ENCODE measurements at places on chromosomes 3 and 15.

GRCh38 chr3:142802891-142803290 is 79.1 kb downstream of the TRPC1 start:
- no peak for DNase-seq

GRCh38 chr3:19931180-19931692 is 2.8 kb downstream of the EFHB start:
- no peak for DNase-seq

GRCh38 chr3:69888040-69888942 is 111.2 kb upstream of the SAMMSON start:
- no peak for DNase-seq

- no peak for DNase-seq
Measured at GRCh38 chr3:43997788-43998369, 243.8 kb upstream of the TOPAZ1 start.

DNA sequence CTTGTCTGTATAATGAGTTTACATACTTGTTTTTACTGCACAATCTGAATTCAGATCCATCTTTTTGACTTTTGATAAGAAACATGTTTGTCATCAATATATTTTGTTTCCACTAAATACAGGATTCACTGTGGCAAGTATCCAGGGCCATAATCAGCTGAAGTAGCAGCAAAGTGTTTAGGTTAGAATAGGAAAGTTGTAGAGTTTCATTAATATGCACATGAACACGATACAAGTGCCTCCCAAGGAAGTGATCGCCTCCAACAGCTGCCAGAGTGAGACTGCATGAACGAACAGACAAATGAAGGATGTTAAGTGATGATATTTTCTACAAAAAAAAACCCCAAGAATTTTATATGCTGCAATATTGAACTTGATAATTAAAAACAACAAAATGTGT is 204.3 kb downstream of the TBL1XR1 start:
- DNase-seq = no peak

GRCh38 chr15:65930134-65930533 is 60.8 kb downstream of the RAB11A start:
- DNase-seq = no peak

DNA sequence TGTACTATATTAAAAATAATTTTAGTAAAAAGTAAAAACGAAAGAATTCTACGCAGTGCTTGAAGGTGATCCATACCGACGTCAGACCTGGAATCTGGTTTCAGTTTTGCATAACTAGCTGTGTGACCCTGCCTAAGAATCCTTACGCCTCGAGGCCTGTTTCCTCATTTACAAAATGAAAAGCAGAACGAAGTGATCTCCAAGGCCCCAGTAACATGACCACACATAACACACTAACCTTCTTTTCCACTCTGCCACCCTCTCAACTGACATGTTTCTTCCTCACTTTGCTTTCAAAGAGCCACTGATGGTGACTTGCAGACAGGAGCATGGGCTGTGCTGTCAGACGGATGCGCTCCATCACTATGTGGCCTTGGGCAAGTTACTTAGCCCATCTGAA is 4.8 kb downstream of the MESD start:
- no peak for DNase-seq

DNA sequence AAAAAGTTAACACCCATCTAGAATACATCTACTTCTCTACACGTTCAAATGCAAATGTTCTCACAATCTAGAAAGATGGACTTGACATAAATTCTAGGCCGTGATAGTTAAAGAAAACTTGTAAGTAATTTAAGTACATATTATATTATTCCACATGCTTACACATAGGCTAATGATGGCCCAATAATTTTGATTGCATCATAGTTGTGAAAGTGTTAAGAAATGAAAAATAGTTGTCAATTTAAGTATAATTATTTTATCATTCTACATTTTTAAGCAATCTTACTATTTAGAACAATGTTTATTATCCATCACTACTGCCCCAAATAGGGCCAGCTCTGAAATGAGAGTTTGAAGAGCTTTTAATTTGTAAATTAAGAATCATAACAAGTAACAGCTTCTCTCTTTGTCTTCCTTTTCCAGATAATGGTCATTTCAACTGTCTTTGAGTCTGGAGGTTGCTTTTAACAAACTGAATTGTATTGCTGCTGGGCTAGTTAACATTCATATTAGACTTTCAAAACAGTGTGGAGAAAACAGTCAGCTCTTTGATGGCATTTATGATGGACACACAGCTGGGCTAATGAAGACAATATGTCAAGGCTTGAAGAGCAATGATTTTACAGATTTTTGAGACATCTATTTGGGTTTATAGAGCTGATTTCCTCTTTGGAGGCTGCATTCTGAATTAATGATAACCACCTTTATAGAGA is 246.1 kb upstream of the KCNH8 start:
- DNase-seq = no peak

DNA sequence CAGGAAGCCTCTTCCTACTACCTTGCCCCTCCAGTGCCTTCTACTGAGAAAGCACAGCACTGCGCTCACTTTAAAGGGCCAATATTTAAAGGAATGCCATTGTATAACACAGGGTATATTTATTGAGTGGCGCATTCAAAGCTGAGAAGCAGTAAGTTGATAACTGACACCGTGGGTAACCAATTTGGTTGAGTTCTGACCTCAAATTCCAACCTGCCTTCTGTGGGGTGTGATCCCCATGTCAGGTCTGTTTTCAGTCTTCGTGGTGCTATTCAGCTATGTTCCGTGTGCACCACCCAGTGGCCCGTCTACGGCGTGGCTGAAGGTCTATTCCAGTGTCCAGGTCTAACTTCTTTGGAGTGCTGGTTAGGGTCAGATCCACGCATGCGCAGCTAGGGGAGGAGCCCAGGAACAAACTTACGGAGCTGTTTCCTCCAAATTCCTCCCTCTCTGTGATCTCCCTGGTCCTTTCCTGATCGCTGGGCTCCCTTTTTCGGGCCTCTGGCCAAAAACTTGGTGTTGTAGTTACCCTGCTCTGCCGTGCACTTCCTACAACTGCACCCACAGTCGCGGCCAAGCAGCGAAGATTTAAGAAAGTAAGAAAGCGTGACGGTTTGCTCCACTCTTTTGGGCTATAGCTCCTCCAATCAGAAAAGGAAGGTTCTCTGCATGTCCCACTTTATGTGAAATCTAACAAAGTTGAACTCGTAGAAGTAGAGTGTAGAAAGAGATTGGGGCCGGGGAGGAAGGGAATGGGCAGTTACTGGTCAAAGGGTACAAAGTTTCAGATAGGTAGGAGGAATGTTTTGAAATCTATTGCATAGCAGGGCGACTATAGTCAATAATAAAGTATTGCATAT is 7.7 kb downstream of the LRRC2 start:
- peak; percentile 62 for DNase-seq

DNA sequence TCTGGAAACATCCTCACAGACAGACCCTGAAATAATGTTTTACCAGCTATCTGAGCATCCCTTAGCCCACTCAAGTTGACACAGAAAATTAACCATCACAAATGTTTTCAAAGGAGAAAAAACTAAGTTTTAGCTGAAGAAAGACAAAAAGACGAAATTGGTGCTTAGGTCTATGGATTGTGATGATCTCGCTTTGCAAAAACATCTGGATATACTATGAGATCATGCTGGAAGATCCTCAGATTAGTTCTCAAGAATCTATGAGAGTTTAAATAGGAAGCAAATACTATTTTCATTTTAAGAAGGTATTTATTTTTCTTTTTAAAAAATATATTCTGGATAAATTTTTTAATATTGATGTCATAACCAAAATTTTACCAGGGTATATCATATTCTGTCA is 42.6 kb upstream of the MBNL1 start:
- no peak for DNase-seq

DNA sequence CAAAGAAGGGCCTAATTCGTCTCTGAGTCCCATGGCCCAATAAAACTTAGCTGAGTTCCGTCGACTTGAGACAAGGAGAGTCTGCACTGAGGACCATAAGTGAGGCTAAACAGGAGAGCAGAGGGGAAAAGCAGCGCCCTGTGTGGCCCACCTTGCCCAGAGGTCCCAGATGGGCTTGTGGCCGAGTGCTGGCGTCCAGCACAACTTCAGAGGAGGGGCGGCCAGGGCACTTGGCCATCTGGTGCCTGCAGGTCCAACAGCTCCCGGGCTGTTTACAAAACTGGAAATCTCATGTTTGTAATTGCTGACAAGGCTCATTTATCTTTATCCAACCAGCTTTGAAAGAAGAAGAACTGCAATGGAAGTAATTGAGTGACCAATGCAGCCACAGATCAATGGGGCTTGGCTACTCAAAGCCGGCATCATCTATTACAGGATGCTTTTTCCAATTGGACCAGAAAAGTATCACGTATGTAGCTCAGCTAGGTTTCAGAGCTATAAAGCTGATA is 306.3 kb downstream of the OCA2 start:
- no peak for DNase-seq

- no peak for DNase-seq
Measured at GRCh38 chr3:71401695-71402231, 181.8 kb downstream of the FOXP1 start.

DNA sequence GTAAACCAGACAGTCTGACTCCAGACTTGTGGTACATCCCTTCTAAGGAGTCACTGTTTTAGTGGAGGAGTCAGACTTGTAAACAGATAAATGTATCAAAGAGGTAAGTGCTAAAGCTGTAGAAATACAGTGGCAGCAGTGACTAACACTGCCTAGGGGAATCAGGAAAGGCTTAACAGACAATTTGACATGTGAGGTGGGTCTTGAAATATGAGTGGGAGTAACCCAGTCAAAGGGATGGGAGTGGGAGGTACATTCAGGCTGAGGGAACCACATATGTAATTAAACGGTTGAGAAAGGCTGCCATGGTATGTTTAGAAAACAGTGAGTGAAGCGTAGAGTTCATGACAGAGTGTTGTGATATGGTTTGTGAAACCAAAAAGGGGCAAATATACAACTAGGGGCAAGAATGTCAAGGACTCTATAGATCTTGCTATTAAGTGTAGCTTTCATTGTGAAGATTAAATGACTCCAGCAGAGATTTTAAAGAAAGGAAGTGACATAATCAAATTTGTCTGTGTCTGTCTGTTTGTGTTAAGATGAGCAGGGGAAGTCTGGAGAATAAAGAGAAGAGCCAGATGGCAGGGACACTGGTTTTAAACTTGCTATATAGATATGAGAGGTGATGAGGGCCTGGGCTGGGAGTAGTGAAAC is 11.2 kb upstream of the ALCAM start:
- no peak for DNase-seq

- DNase-seq = no peak
Measured at GRCh38 chr15:101600035-101600434, 52.1 kb downstream of the TM2D3 start.

- no peak for DNase-seq
Measured at GRCh38 chr3:186570941-186571643, 572 bp downstream of the DNAJB11 start.

DNA sequence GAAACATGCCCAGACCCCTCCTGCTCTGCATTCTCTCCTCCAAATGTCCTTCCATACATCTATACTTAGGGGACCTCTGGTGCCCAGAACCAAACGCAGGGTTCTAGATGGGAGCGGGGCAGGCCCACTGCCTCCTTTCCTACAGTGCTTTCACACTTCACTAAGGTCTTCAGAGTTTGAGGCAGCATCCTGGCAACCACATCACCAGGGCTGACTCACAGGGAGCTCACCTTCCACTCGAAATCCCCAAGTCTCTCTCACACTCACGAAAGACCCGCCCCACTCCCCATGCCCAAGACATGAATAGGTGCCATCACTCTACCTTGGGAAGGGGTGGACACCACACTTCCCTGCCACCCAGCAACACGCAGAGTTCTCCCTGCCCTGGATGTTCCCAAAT is 18.9 kb downstream of the HOMER2 start:
- DNase-seq = no peak

- DNase-seq = no peak
Measured at GRCh38 chr3:42072831-42073301, 18.3 kb upstream of the TRAK1 start.

- no peak for DNase-seq
Measured at GRCh38 chr3:44931791-44932190, 44.2 kb downstream of the ZDHHC3 start.

DNA sequence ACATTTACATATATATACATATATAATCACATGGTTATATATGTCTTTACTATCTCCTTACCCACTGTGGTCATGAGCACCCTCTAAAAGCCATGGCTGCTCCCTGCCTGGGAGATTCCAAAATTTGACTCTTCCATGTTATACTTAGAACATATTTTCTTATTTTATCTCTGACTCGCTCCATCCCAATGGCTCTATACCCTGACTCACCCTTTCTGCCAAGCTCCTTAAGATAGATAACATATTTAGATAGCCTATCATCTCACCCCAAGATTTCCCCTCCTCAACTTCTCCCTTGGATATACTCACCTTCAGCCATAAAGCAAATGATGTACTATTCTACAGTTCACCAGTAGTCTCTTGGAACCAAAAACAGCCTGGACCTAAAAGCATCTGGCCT is 65.1 kb downstream of the CD200R1L start:
- no peak for DNase-seq

DNA sequence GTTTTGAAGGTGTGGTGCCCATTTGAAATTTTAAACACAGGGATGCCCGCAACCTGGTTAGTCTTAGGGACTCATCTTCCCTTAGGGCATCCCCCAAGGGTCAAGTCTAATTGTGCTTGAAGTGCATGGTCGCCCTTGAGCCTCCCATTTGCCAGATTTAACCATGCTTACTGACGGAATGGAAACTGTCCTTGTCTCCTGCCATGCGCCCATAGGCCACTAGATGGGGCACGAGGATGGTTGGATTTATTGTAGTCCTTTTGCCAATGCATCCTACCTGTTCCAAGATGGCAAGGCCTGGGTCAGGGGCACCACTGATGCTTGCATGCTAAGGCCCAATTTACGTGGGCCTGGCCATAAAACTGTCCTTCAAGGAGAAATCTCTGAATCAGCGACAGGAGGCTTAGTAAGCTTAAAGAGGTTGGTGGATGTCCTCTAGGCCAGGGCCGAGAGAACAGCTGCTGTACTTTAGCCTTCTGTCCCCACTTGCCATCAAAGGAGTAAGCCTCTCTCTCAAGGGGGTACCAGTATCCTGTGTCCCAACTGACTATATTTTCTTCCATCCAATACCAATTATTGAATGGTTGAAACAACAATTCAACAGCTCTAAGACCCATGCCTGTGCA is 355.4 kb downstream of the OTOL1 start:
- DNase-seq = no peak

DNA sequence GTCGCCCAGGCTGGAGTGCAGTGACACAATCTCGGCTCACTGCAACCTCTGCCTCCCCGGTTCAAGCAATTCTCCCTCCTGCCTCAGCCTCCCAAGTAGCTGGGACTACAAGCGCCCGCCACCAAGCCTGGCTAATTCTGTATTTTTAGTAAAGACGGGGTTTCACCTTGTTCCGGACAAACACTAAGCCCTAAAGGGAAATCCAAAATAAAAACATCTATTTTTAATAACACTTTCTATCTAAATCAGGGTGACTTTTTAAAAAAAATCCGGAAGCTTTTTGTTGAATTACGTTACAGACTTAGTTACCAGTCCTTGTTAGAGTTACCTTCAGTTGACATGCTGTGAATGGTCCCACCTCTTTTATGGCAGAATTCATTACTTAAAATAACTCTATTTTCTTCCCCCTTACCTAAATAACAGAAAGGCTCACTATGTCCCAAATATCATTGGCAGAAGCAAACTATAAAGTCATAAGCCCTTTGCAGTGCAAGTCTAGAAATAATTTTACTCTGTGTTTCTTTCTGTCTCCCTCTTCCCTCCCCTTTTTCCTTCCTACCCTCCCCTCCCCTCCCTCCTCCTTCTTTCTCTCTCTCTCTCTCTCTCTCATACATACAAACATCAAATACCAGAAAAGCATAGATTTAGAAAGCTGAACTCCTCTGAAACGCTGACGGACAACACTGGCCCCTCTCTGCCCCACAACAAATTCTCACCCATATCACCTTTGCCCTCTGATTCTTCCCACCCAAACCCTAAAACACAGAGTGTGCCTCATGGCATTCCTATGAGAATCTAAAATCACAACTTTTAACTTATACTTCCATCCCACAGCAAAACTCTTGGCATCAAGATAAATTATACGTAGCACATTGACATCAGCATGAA is 18.3 kb downstream of the THBS1 start:
- DNase-seq = no peak
